ENCODE measurements at places on chromosomes 16 and 17. TPM values are rescaled to one million over a fixed set of nuclear protein-coding genes. Genes with fewer than 3 reads are reported as not detected.
A peak's percentile ranks its signal among the peaks of the same experiment; 100 is the strongest.

DNA sequence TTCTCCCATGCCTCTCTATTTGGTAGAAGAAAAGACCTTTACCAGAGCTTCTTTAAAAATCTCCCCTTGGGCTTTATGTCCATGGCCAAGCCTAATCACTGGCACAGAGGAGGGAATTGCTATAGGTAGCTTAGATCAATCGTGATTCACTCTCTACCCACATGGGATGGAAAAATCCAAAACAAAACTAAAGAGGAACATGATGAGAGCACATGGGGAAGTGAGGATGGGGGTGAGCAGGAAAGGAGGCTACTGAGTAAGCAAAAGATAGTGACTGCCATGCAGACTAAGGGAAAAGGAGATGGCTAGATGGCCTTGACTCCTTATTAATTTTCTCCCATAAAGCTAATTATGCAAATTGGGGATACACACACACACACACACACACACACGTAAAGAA is 201.2 kb downstream of the HS3ST3A1 start:
- H3K4me1 ChIP-seq, result no peaks in the 10 kb centered on the region
- H3K4me3 ChIP-seq, result no peak overlapping the region
- no peak overlapping the region for H3K27ac ChIP-seq
- peaks cover 3% of the 10 kb centered on the region for H3K27me3 ChIP-seq

DNA sequence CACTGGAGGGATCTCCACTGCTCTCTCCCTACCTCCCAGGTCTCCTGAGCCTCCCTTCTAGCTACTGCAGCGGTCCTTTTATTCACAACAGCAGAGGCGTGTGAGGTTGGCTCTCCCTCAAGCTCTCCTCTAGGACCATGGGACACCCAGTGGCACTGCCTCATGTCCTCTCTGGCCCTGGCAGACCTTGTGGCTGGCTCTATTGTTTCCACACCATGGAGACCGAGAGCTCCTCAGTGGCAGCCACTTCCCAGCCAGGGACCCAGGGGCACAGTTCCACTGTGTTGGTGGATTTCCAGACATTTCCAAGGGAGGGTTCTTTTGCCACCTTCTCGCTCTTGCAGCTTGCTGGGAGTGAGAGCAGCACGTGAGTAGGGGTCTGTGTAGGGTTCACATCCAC is 204.9 kb downstream of the AXIN2 start:
- no peaks in the 10 kb centered on the region for H3K36me3 ChIP-seq
- no peak overlapping the region for H3K27ac ChIP-seq
- H3K27me3 ChIP-seq, result no peaks in the 10 kb centered on the region
- no peak for DNase-seq
- H3K4me1 ChIP-seq, result no peaks in the 10 kb centered on the region

DNA sequence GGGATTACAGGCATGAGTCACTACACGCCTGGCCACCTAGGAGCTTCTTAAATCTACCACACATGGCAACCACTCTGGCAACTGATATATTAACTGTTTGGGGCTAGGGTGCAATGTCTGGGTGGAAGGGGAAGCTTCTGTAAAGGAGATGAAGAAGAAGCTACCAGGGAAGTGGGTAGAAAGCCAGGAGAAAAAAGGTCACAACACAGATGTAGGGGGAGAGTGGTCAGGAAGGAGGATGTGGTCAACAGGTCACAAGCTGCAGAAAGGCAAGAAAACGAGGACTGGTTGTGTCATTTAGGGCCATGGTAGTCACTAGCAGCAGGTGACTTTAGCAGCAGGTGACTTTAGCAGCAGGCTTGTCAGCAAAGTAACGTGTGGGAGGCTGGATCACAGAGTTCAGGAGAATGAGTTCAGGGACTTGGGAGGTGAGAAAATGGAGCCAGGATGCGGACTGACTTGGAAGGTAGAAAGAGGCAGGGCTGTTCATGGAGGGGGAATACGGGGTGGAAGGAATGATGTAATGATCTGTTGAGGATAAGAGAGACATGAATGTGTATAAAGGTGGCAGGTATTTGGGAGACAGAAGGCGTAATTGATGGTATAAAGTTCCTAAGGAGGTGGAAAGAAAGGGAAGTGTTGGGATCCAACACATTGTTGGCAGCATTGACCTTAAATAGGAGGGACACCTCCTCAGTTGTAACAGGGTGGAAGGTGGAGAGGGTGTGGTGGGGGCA is 16.3 kb upstream of the WFIKKN2 start:
- no peak overlapping the region for H3K27ac ChIP-seq
- no peak for DNase-seq
- H3K4me3 ChIP-seq, result no peak overlapping the region
- peaks cover 18% of the 10 kb centered on the region for H3K27me3 ChIP-seq
- no peaks in the 10 kb centered on the region for H3K4me1 ChIP-seq

DNA sequence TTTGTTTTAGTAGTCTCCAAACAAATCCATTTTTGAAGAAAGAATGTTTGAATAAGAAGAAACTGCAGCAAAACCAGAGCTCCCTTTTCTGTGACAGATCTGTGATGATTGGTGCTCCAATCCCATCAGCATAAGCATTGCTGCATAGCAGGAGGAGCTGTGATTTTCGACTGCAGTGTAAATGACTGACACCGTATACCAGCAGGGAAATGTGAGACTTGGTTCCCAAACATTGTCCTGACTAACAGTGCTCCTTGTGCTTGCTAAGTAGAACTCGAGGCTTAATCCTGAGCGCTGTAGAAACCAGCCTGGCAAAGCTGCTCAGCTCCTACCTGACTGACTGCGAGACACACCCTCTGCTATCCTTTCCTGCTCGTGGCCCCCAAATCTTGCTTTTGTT is 57.2 kb downstream of the NUP93 start:
- no peaks in the 10 kb centered on the region for H3K4me1 ChIP-seq
- no peaks in the 10 kb centered on the region for H3K27me3 ChIP-seq
- H3K27ac ChIP-seq, result no peak overlapping the region
- no peak for DNase-seq
- no peaks in the 10 kb centered on the region for H3K36me3 ChIP-seq

DNA sequence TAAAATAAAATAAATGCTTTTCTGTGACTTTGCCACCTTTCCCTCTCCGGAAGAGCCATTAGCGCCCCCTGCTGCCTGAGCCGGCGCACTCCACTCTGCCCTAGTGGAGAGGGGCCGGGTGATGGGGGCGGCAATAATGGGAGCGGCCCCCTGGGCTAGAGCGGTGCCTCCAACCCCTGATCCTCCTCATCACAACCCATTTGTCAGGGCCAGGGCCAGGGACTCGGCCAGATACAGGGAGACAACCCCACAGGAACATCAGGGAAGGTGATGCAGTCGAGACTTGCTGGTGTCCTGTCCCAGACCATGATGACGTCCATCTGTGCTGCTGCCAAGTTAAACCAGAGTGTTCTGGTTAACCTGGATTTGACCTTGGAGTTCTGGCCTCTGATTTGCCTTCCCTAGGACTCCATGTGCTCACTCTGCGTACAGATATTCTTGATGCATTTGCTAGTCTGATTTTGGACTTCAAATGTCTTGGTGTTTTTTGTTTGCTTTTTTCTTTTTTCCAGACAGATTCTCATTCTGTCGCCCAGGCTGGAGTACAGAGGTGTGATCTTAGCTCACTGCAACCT is 46.1 kb upstream of the BPTF start:
- peak; percentile 4 for DNase-seq
- no peak overlapping the region for H3K4me3 ChIP-seq
- H3K36me3 ChIP-seq, result no peaks in the 10 kb centered on the region
- H3K27me3 ChIP-seq, result no peaks in the 10 kb centered on the region

DNA sequence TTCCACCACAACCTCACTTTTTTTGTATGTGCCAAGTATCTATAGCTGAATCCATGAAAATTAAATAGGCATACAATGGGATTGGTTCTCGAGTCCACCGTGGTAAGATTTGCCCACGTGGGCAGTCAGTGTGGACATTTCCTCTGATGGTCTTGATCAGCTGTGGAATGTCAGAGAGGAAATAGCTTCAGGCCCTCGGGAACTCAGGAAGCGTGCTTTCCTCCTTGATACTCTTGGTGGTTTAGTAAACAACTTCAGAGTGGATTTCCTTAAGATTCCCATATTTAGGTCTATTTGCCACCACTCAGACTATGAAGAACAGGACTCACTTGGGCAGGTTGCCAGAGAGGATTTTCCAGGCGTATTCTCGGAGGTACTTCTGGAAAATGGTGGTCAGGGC is 152.5 kb downstream of the VPS53 start:
- no peak overlapping the region for H3K27ac ChIP-seq
- no peak overlapping the region for H3K4me3 ChIP-seq
- DNase-seq, result no peak
- H3K4me1 ChIP-seq, result no peaks in the 10 kb centered on the region

- H3K27me3 ChIP-seq, result no peaks in the 10 kb centered on the region
- H3K4me3 ChIP-seq, result peak overlapping the region; percentile 52
- peaks cover 13% of the 10 kb centered on the region for H3K36me3 ChIP-seq
- H3K27ac ChIP-seq, result peak overlapping the region; percentile 17
Observed at GRCh38 chr16:84648595-84649510, 542 bp downstream of the KLHL36 start.

DNA sequence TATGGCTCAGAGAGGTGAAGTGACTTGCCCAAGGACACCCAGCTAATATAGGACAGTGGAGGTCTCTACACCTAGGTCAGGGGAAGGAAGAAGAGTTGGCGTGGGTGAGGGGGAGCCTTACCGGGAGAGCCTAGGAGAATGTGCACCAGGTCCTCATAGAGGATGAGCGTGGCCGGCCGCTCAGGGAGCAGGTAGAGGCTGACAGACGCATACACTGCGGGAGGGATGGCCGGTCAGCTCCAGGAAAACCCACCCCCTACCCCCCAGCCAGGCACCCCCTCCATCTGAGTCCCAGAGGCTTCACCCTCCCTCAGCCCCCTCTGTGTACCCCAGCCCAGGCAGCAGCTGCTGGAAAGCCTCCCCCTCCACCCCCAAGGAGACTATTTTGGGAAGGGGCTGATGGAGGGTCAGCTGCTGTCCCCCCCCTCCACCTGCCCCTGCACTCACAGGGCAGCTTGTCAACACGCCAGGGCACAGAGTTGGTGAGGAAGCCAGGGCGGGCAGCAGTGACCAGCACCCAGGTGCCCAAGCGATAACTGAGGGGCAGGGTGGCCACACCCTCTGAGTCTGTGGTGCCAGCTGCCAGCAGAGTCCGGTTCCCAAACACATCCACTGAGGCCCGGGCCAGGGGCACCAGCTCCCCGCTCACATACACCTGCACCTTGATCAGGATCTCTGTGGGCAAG is 4.1 kb downstream of the FAM171A2 start:
- no peak for DNase-seq
- no peaks in the 10 kb centered on the region for H3K36me3 ChIP-seq
- H3K27ac ChIP-seq, result no peak overlapping the region
- no peak overlapping the region for H3K4me3 ChIP-seq

DNA sequence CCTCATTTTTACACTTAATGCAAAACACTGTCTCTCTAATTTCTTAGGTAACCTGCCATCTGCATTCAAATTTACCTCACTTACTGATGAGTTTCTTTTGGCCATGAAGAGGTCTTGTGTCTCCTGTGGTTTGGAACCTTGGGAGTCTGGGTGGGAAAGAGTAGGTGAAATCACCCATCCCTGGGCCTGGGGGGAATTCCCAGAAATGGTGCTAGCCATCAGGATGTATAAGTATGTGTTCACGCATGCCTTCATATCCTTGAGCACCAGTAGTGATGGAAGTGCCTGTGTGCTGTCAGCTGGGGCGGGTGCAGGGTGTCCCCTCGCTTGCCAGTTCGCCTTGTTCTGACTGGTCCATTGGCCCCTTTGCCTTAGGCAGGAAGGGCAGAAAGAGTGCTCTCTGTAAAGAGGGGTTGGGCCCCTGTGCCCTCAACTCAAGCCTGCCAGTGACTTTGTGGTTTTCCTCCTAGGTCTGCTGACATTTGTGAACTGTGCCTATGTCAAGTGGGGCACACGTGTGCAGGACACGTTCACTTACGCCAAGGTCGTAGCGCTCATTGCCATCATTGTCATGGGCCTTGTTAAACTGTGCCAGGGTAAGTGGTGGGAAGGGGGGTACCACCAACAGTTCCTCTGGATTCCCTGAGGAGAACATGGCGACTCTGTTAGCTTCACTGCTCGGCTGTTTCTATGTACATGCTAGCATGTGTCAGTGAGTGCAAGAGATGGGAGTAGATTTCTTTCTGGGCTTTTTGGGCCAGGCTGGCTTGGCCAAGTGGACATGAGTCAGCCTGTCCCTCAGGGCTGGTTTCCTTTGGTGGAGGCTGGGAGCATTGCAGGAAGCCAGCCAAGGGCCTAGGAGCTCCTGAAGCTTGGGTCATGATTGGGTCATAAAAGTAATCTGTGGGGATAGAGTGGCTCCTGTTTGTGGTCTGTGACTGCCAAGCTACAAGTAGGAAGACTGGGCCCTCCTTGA is 23.2 kb downstream of the SLC7A6OS start:
- H3K36me3 ChIP-seq, result peaks cover 5% of the 10 kb centered on the region
- peak; percentile 40 for DNase-seq
- peaks cover 85% of the 10 kb centered on the region for H3K4me1 ChIP-seq

- H3K4me1 ChIP-seq, result no peaks in the 10 kb centered on the region
- no peak for DNase-seq
- H3K27ac ChIP-seq, result no peak overlapping the region
- no peaks in the 10 kb centered on the region for H3K27me3 ChIP-seq
- no peaks in the 10 kb centered on the region for H3K36me3 ChIP-seq
Observed at GRCh38 chr17:40005520-40005919, 9.7 kb upstream of the CSF3 start.

DNA sequence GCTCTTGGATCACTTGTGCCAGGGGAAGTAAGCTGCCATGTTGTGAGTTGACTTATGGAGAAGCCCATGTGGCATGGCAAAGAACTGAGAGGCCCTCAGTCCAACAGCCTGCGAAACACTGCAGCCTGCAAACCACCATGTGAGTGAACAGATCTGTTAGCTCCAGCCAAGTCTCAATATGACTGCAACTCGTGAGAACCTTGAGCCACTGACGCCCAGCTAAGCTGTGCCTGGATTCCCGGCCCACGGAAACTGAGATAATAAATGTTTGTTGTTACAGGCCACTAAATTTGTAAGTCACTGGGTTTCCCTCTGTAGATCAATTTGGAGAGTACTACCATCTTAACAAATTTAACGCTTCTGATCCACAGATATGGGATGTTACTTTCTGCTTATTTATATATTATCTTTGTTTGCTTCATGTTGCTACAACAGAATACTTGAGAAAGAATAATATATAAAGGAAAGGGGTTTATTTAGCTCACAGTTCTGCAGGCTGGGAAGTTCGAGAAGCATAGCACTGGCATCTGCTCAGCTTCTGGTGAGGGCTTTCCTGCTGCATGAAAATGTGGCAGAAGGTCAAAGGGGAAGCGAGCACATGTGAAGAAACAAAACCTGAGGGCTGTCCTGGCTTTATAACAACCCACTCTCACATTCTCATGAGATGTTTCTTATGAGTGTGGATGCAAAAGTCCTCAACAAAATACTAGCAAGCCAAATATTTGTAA is 29.4 kb upstream of the ATP2A3 start:
- H3K27me3 ChIP-seq, result no peaks in the 10 kb centered on the region
- H3K4me3 ChIP-seq, result no peak overlapping the region
- H3K36me3 ChIP-seq, result no peaks in the 10 kb centered on the region
- H3K27ac ChIP-seq, result no peak overlapping the region

The HSPB9 gene
- total RNA-seq, result not detected

The IGFBP4 gene
- total RNA-seq, result 11.3 TPM

The NKD1 gene
- 6.2 TPM for total RNA-seq

The ETV4 gene
- total RNA-seq, result 0.46 TPM

The RAC3 gene
- 3.7 TPM for total RNA-seq

The KRT33B gene
- total RNA-seq, result not detected

The RBFOX1 gene
- total RNA-seq, result not detected

The CHD9NB gene
- not detected for total RNA-seq
